AG20443 (cell line): ENCODE measurements at places on chromosomes 16 and 17.

- DNase-seq, result no peak
Measured at GRCh38 chr16:83588070-83588469, 219.7 kb upstream of the HSBP1 start.

DNA sequence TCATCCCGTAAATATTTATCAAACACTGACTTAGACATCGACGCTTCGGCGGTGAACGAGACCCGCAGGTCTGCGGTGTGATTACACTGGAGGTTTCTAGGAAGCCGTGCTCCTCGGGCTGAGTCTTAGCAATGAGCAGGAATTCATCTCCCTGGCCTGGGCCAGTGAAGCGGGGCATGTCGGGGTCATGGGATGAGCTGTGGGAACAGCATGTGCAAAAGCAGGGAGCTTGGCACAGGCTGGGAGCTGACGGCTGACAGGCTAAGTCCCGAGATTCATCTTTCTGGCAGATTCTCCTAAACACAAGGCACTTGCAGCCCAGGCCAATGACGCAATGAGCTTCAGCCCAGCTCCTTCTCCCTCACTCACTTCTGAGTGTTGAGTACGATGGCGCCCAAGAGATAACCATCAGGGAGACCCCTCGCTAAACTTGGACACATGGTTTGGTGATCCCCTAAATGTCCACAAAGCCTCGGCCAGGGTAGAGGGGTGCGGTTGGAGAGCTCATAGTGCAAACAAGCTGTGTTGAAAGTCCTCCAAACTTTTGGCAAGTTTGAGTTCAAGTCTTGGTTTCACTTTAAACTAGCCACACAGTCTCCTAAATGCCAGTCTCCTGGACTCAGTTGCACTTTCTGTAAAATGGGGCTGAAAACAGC, 12.8 kb downstream of the CRISPLD2 start:
- peak; percentile 90 for DNase-seq

- no peak for DNase-seq
Measured at GRCh38 chr17:81217491-81217890, 5.3 kb downstream of the CEP131 start.

- DNase-seq, result peak; percentile 23
Measured at GRCh38 chr17:1390432-1391367, 9.3 kb downstream of the YWHAE start.

- peak; percentile 41 for DNase-seq
Measured at GRCh38 chr17:76232342-76232741, 8.0 kb downstream of the RNF157 start.

DNA sequence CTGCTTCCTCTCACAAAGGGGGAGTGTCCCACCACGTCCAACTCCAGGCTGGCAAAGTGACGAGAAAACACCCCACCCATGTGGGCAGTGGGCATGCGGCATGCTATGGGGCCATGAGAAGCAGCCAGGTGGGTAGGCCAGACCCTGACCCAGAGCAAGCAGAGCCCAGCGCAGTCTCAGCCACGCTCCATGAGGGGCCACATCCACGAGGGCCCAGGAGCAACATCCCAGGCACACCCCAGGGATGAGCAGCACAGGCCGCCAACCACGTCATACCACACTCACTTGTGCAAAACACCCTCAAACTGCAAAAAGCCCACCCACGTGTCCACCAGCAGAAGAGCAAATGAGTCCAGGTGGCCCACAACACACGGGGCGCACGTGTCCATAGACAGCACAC, 117.0 kb downstream of the ZNF778 start:
- DNase-seq, result no peak

DNA sequence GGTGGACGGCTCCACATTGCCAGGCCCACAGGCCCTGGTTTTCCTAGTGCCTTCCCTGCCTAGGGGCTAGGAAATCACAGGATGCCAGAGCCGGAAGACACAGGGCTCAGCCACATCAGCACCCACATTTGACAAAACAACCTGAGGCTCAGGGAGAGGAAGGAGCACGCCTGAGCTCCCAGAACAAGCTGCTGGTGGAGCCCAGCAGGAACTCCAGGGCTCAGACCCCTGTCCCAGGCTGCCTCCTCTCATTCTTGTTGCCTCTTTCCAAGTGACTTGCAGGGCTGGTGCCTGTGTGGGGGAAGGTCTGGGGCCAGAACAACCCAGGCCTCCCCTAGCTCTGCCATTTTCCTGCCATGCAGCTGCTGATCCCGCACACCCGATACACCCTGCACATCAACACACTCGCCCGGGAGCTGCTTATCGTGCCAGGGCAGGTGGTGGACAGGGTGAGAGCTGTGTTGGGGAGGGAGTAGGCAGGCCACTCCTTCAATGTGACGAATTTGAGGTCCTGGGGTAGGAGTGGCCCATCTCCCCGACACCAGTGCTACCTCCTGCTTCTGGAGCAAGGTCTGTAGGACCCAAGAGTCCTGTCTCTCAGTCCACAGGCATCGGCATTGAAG, 7.6 kb downstream of the ALOX15B start:
- DNase-seq, result no peak
